ENCODE measurements at places on chromosomes 1 and 21.

DNA sequence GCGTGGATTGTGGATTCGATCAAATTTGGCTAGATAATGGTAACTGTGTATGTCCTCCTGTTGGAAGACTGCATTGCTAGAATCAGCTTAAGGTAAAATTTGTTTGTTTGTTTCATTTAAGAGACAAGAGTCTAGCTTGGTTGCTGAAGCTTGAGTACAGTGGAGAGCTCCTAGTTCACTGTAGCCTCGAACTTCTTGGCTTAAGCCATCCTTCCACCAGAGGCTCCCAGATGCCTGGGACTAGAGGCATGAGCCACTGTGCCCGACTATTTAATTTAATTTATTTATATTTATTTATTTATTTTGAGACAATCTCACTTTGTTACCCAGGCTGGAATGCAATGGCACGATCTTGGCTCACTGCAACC lies 1.5 kb downstream of the PHACTR4 start:
- no peak for DNase-seq

GRCh38 chr1:81264976-81265375 lies 535.8 kb upstream of the ADGRL2 start:
- no peak for DNase-seq

GRCh38 chr1:28097100-28097472 lies 8.7 kb upstream of the EYA3 start:
- DNase-seq = no peak

GRCh38 chr1:205450448-205450847 lies 5.4 kb downstream of the BLACAT1 start:
- DNase-seq = no peak

- no peak for DNase-seq
These were observed 2.5 kb upstream of the DUSP23 start for GRCh38 chr1:159778266-159778665.

DNA sequence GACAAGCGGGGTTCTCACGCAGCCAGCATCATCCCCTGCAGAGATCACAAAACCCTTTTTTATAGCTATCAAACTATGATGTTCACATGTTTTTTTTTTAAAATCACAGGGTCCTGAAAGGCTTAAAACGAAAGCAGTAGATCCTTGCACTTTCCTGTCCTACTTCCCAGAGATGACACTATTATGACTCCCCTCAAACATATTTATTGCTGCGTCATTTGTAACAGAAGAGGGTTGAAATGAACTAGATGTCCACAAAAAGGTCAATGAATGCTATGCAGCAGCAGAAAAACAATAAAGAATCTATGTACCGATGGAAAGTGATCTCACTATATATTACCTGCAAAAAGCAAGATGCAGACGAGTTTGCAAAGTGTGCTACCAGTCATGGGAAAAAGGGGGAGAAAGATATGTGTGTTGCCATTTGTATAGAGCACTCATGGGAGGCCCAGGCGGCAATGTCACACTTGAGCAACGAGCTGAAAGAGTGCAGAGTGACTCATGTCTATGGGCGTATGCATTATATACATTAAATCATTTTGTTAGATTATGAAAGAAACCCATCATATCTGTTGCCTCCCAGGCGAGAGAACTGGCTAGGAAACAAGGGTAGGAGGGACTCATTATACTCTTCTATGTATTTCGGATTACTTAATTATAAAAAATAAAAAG lies 68.9 kb upstream of the PARP1 start:
- DNase-seq = no peak
